ENCODE measurements at places on chromosomes 7 and 10.

DNA sequence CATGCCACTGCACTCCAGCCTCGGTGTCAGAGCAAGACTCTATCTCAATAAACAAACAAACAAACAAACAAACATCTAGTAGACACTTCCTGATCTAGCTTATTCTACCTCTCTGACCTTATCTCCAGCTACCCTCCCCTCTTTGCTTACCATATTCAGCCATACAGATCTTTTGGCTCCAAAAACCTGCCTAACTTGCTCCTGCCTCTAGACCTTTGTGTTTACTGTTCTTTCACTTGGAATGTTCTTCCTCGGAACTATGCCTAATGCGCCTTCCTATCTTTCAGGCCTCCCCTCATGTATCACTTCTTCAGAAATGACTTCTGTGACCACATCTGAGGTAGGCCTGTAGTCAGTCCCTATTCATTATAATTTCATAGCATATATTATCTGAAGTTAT, 20.3 kb upstream of the WNT8B start:
- DNase-seq: no peak

GRCh38 chr7:46654546-46655443, 733.7 kb upstream of the IGFBP3 start:
- no peak for DNase-seq

DNA sequence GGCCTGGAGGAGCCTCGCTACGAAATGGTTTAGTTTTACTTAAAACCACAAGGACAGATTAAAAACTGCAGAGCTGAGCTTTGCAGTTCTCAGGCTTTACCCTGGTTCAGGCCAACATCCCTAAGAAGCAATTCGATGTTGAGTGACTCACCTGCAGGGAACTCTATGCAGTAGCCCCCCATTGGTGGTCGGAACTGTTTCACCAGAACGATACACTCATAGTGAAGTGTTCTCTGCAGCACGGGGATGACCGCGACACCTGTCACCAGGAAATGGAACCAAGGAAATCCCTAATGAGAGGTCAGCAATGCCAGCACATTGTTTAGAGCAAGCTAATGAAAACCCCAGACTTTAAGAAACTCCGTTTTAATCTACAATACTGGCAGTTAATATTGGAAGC, 18.0 kb downstream of the NUDT5 start:
- DNase-seq: no peak

GRCh38 chr10:121831777-121832176, 96.1 kb downstream of the ATE1 start:
- no peak for DNase-seq

GRCh38 chr10:58797356-58797755, 284.7 kb downstream of the BICC1 start:
- no peak for DNase-seq

DNA sequence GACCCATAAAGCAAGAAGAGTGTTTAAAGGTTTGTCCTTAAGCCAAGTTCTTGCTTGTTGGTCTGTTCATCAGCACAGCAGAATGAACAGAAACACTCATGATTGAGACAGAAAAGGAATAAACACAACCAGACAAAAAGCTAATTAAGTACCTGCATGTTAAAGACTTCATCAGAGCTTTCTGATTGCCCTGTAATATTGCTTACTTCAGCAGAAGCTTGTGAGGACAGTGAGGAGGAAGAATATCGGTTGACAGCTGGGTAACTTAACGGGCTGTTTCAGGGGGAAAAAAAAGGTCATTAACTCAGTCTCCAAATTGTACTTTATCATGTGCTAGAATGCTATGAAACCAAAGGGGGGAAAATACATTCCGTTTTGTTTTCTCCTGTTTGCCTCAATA, 178.7 kb upstream of the IMMP2L start:
- DNase-seq: no peak

DNA sequence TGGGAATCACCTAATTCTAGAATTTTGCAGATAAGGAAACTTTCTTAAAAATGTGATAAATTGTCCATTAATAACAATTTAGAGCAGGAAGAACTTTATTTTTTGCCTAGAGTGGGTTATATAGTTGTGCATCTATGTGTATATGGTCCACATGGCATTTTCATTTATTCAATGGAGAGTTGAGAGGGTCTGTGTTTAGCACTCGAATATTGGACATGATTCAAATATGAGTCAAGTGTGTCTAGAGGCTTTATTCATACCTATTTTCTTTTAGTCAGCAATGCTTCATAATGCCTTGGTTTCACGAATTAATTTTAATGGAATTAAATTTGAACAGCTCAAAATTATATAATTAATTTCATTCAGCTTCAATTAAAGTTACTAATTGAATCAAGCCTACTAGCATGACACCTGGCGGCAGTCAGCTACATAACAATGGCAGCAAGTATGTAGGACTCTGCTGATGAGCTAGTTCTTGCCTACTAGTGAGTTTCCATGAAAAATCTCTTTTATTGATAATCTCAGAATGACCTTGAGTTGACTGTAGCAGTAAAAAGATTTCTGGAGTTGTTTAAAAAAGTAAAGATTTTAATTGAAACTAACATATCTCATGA, 17.7 kb downstream of the MDFIC start:
- DNase-seq: no peak

DNA sequence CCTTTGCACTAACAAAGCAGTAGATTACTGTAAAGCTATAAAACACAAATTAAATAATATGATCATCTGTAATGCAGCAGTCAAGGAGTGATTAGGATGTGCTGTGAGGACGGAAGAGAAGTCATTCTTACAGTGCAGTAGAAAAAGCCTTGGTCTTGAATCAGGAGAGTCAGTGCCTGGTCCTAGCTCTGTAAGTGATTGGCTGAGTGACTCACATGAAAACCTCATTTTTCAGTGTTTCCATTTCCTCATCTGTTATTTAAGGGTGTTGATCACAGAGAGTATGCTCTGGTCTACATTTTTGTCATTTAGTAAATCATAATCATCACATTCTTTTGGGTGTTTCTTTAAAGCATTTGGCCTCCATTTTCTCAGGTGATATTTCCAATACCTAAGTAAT, 717.8 kb downstream of the LRMDA start:
- DNase-seq: no peak

- no peak for DNase-seq
Measured at GRCh38 chr10:128310971-128311658, 184.9 kb upstream of the MKI67 start.

GRCh38 chr10:126781450-126782216, 111.1 kb upstream of the C10orf90 start:
- no peak for DNase-seq

GRCh38 chr7:38476764-38477163, 154.4 kb downstream of the AMPH start:
- DNase-seq: no peak

GRCh38 chr7:80002865-80003264, 131.8 kb upstream of the GNAI1 start:
- DNase-seq: no peak

- no peak for DNase-seq
Measured at GRCh38 chr7:50558294-50559053, 6.7 kb downstream of the DDC start.

GRCh38 chr10:127836176-127836575, 56.6 kb downstream of the CLRN3 start:
- DNase-seq: no peak

- DNase-seq: no peak
Measured at GRCh38 chr7:147249956-147250355, 1133.4 kb downstream of the CNTNAP2 start.

DNA sequence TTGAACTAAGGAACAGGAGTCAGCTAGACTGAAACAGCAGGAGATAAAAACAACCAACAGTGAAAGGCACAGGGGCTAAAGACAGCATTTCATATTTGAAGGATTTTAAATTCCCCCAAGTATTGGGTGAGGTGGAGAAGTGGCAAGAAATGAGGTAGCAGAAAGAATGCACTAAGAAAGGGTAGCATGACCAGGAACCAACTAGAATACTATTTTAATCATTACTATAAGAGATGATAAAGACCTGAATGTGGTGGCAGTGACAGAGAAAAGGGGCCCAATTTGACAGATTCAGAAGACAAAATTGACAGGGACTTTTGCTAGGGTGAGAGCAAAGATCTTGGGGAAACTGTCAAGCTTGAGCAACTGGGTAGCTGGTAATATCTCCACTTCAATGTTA, 94.9 kb downstream of the ARHGAP12 start:
- DNase-seq: no peak

- DNase-seq: no peak
Measured at GRCh38 chr7:66617295-66617694, 11.4 kb upstream of the KCTD7 start.

DNA sequence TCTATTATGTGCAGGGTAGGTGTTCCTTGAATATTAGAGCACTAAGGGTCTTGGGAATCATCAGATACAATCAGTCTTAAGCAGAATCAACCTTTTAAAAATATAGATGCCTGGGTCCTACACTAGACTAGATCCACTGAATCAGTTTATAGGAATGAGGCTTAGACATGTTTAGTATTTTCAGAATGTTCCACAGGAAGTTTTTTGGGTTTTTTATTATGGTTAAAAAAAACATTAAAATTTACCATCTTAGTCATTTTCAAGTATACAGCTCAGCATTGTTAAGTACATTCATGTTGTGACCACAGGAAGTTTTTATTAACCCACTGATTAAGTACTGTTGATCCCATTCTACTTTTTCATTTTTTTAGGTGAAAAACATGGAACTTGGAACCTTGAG, 135.7 kb downstream of the LCOR start:
- DNase-seq: no peak

Data from activated naive CD4-positive, alpha-beta T cell (primary cell).